Natural killer cell treated with Interleukin-12 subunit alpha and Interleukin-12 subunit beta and Interleukin-15 and Interleukin-18, amount 100 ng/mL, for 72 hours (primary cell): ENCODE measurements at places on chromosomes 11 and 22.

DNA sequence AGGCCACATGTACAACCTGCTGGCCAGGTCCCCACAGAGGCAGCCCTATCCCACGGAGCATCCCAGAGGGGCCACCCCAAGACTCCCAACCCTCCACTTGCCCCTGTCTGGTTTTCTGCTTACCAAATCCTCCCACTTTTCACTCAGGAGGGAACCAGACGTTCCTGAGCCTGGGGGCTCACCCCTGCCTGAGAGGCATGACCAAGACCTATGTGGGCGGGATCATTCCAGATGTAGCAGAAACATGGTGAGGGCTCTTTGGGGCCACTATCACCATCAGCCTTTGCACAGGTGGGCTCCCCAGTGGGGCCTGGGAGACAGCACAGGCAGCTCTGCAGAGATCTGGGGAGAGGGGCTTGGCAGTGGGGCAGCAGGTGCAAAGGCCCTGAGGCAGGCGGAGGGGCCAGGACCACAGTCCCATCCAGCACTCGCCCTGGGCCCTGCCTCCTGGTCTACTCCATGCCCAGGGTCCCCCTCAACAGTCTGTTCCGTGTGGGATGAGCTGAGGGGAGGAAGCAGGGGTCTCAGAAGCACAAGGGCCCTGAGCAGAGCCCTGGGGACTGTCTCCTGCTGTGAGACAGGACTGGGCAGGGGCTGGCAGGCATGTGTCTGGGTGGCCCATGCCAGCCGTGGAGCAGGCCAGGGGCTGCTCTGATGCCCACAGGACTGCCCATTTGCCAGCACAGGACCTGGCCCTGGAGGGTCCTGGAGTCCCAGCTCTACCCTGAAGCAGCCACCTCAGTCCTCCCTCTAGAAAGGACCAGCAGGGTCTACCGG lies 9.4 kb downstream of the PIM3 start:
- peaks cover 9% of the 10 kb centered on the region for H3K4me1 ChIP-seq
- peak overlapping the region; percentile 69 for H3K4me3 ChIP-seq
- H3K36me3 ChIP-seq: no peaks in the 10 kb centered on the region
- peak overlapping the region; percentile 77 for H3K27ac ChIP-seq
- H3K27me3 ChIP-seq: no peaks in the 10 kb centered on the region

- no peaks in the 10 kb centered on the region for H3K36me3 ChIP-seq
- no peak overlapping the region for H3K27ac ChIP-seq
- no peaks in the 10 kb centered on the region for H3K27me3 ChIP-seq
- DNase-seq: no peak
- peaks cover 29% of the 10 kb centered on the region for H3K4me1 ChIP-seq
Measured at GRCh38 chr22:42977569-42977968, 37.4 kb downstream of the PACSIN2 start.

GRCh38 chr11:65849366-65849765 lies 8.6 kb downstream of the CFL1 start:
- H3K4me3 ChIP-seq: no peak overlapping the region
- H3K27me3 ChIP-seq: no peaks in the 10 kb centered on the region
- no peak for DNase-seq
- peaks cover 9% of the 10 kb centered on the region for H3K4me1 ChIP-seq
- H3K36me3 ChIP-seq: peaks cover 10% of the 10 kb centered on the region

DNA sequence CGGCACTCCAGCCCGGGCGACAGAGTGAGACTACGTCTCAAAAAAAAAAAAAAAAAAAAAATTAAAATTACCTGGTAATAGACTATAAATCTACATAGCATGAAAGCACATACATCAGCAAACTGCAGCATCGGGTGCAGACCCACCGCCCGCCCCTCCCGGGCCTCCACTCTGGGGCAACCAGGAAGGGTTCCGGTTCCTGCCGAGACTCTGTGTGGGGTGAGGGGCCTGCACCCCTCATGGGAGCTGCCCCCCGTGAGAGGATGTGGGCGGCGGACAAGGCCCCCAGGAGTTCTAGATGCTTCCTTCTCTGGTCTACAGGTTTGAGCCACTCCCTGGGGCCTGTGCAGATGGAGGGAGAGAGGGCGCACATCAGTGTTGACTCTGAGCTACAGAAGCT lies 9.1 kb downstream of the DRD4 start:
- no peak overlapping the region for H3K4me3 ChIP-seq
- DNase-seq: no peak
- no peaks in the 10 kb centered on the region for H3K4me1 ChIP-seq
- no peak overlapping the region for H3K27ac ChIP-seq
- no peaks in the 10 kb centered on the region for H3K36me3 ChIP-seq

DNA sequence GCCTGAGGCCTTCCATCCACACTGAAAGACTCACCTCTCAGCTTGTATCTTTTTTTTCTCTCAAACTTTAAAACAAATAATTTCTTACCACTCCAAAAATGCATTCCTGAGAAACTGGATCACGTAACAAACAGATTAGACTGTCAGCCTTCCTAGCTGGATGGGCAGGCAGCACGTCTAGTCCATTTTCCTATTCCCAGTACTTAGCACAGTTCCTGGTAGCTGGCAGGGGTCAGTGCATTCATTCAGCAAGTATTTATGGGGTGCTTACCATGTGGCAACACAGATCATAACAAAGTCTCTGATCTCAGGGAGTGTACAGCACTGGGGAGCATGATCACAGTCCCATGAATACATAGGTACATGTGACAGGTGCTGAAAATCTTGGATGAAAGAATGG lies 89.6 kb downstream of the UBASH3B start:
- no peak overlapping the region for H3K4me3 ChIP-seq
- H3K27ac ChIP-seq: peak overlapping the region; percentile 92
- H3K27me3 ChIP-seq: no peaks in the 10 kb centered on the region

- peaks cover 7% of the 10 kb centered on the region for H3K36me3 ChIP-seq
- H3K4me3 ChIP-seq: peak overlapping the region; percentile 96
- DNase-seq: peak; percentile 65
- peaks cover 61% of the 10 kb centered on the region for H3K4me1 ChIP-seq
- peak overlapping the region; percentile 94 for H3K27ac ChIP-seq
Measured at GRCh38 chr11:67484847-67485311, 2.1 kb downstream of the AIP start.

DNA sequence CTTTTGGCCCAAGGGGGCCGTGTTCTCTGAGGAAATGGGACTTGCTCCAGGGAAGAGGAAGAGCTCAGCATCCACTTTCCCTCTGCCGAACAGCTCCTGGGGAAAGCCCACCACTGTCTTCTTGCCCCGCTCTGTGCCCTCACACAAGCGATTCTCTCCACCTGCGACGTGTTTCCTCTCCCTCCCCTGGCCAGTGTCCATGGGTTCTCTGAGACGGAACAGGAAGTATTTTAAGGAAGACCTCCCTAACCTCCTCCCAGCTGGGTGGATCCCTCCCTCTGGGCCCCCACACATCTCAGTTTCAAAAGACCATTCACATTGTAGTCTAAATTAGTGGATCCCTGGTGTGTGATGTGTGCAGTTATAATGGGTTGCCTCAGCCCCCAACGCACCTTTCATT lies 1.6 kb downstream of the TP53AIP1 start:
- no peak overlapping the region for H3K27ac ChIP-seq
- H3K36me3 ChIP-seq: no peaks in the 10 kb centered on the region
- no peak for DNase-seq
- no peaks in the 10 kb centered on the region for H3K4me1 ChIP-seq
- no peak overlapping the region for H3K4me3 ChIP-seq
- peaks cover 12% of the 10 kb centered on the region for H3K27me3 ChIP-seq

- DNase-seq: no peak
- no peak overlapping the region for H3K4me3 ChIP-seq
- peaks cover 2% of the 10 kb centered on the region for H3K27me3 ChIP-seq
- H3K36me3 ChIP-seq: no peaks in the 10 kb centered on the region
- no peaks in the 10 kb centered on the region for H3K4me1 ChIP-seq
Measured at GRCh38 chr22:30564045-30564760, 10.3 kb downstream of the GAL3ST1 start.
